Non-pigmented ciliary epithelial cell (primary cell): ENCODE measurements at places on chromosomes 5 and 9.
A peak's percentile ranks its signal among the peaks of the same experiment; 100 is the strongest.

DNA sequence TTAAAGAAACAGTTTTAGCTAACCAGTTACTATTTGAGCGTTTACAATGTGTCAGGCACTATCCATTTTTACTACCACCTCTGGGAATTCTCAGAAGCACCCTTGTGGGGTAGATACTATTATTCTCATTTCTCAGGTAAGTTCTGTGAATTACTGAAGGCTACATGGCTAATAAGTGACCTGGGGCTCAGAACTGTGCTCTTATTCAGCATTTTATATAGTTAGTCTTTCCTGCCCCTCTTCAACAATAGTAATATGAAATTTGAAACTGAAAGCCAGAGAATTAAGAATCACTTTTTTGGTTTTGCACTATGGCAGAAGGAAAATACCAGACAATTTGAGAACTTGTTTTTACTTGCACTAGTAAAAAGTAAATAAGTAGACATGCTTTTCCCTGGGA is 11.8 kb downstream of the ELL2 start:
- no peak for DNase-seq

- no peak for DNase-seq
Measured at GRCh38 chr5:77985247-77985646, 209.1 kb upstream of the TBCA start.

DNA sequence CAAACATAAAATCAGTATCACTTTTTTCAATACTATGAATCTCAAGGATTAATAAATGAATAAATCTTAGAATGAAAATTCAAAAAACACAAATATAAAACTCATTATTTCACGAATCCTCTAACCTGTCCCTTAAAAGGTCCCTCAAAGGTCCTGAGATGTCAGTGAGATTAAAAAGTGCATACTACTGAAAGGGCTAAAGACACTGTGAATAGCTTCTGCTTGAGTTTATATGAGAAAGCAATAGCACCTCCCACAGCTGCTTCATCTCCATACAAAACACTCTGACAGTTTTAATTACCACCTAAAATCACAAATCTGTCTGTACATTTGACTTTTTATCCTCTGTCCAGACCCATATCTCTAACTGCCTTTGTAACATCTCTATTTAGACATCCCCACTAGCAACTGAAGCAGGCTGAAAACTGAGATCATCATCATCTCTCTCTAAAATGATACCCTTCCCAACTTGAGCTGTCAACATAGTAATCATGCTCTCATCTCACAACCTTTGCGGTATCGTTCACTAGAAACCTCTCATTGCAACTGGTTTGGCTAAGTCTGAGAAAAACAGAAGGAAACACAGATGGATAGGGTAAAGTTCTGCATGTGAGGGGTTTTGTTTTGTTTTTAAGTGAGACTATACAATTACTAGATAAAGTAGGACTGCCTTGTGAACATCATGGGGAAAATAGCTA is 56.3 kb downstream of the TBCA start:
- DNase-seq = no peak

DNA sequence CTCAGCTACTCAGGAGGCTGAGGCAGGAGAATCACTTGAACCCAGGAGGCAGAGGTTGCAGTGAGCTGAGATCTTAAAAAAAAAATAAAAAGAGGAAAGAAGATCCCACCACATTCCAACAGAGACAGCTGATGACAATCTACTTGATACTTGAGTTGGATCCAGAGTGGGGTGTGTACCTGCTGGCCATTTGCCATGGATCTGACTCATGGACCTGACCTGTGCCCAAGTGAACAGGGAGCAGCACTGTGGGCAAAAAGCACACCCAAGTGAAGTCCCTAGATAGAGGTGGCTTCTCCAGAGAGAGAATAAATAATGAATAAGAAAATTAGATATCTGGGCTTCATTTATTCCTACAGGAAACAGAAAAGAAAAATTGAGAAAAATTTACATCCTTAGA is 81.2 kb upstream of the MIER3 start:
- DNase-seq = no peak

DNA sequence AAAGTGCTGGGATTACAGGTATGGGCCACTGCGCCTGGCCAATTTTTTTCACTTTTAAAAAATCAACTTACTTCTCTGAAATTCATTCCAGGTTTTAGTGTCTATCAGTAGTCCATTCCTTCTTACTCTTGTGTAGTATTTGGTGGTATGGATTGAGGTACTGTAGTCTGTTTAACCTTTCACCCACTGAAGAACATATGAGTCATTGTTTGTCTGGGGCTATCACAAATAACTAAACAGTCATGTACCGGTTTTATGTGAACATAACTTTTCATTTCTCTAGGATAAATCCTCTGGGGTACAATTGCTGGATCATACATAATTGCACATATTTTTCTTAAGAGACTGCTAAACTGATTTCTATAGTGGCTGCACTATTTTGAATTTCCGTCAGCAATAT is 1188.0 kb upstream of the CDH9 start:
- no peak for DNase-seq

GRCh38 chr5:78486218-78486617 is 125.8 kb downstream of the SCAMP1 start:
- DNase-seq = no peak

DNA sequence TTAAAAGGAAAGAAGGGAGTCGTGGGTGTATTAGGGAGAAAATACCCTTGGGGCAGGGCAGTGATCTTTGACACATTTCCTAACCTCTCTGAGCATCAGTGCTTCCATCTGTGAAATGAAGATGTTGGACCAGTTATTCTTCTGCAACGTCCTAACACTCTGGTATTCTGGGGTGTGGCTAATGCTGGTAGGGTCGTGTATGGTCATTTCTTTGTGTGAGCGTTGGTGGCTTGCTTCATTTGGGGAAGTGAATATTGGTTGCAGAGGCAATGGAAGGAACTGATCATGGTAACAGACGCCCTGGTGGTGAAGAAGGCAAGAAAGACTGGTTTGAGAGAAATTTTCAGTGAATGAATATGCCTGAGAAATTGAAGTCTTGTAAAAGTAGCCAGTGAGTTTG is 67.9 kb upstream of the TTC23L start:
- DNase-seq = no peak

- no peak for DNase-seq
Measured at GRCh38 chr9:126114409-126114760, 212.2 kb upstream of the MVB12B start.

- DNase-seq = no peak
Measured at GRCh38 chr5:50593681-50594080, 72.8 kb upstream of the PARP8 start.

DNA sequence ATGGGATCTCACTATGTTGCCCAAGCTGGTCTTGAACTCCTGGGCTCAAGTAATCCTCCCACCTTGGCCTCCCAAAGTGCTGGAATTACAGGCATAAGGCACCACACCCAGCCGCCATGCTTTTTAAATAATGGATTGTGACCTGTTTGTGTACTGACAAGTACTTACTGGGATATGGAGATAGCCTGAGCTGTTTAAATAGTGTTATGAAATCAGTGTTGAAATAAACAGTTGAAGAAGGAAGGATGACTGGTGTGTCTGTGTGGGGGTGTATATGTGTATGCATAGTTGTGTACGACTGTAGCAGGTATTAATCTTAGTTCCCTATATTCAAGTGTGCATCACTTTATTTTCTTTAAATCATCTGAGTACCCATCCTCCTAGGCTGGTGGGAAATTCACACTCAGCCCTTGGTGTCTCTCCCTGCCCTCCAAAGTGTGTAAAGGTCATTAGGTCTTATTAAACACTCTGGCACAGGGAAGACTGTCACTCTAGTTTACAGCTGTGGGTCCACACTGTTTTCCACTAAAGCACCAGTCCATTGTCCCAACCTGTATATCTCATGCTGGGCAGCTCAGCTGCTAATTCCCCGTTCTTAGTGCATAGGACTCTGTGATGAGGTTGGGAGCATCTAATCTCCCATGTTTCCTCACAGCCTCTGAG is 91.0 kb downstream of the SNX18 start:
- DNase-seq = no peak

GRCh38 chr9:107439991-107440456 is 49.5 kb downstream of the KLF4 start:
- no peak for DNase-seq

DNA sequence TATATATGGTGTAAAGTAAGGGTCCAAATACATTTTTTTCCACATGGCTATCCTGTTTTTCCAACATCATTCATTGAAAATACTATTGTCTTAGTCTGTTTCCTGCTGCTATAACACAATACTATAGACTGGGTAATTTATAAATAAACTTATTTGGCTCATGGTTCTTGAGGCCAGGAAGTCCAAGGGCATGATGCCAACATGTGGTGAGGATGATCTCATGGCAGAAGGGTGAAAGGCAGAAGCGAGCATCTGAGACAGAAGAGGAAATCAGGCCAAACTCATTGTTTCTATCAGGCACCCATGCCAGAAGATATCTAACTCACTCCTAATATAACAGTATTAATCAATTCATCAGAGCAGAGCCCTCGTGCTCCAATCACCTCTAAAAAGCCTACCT is 42.6 kb downstream of the ANKRD55 start:
- DNase-seq = no peak

DNA sequence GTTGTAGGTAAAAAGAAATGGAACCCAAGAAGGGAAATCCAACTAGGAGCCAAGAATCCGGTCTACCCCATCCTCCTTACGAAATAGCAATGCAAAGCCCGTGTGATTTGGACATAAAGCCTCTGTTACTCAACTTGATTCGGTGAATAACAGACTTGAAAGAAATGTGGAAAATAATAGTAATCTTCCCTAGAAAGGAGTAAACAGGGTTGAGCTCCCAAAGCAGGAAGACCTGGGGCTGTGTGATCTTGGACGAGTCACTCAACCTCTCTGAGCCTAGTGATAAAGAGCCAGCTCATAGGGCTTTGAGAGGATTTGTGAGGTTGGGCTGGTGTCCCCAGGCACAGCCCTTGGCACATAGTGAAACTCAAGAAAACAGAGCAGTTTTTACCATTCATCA is 42.7 kb upstream of the IL17B start:
- DNase-seq = no peak

DNA sequence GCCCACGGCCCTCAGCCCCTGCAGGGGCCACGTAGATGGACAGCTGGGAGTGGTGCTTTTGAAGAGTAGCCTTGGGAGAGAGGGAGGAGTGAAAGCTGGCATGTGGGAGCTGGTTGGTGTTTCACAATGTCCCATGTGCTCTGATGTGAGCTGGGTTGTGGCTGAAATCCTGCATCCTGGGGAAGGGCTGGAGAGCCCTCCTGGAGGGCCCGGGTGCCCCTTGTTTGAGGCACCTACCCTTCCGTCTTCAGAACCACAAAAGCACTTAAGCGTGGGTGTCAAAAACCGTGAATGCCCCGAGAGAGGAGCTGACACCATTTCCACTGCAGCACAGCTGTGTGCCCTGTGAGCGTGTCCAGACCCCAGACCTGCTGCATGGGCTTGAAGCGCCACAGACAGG is 199.1 kb upstream of the ZNF618 start:
- no peak for DNase-seq

- no peak for DNase-seq
Measured at GRCh38 chr5:1998348-1998669, 115.6 kb upstream of the IRX4 start.

- no peak for DNase-seq
Measured at GRCh38 chr5:179227229-179227579, 118.1 kb downstream of the ADAMTS2 start.

- no peak for DNase-seq
Measured at GRCh38 chr5:102278231-102278630, 17.9 kb downstream of the SLCO4C1 start.

- no peak for DNase-seq
Measured at GRCh38 chr5:105695941-105696340, 1974.8 kb downstream of the EFNA5 start.

DNA sequence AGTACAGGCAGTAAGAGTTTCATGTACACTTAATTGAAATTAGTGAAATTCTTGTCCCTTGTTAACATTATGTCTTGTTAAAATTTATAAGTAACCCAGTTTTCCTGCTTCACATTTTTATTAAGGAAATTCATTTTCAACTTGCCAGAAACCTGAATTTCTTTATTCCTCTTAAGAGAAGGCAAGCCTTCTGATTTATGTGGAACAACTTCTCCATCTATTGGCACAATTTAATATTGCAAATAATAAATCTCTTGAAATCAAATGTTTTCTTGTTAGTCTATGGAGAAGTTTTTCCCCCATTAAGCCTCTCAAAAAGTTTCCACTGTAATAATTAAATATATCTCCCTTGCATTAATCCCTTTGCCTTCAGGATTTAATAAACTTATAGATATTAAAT is 33.8 kb upstream of the ACO1 start:
- no peak for DNase-seq

- no peak for DNase-seq
Measured at GRCh38 chr9:126056312-126057021, 270.2 kb upstream of the MVB12B start.

GRCh38 chr5:307306-307705 is 14.2 kb upstream of the AHRR start:
- DNase-seq = no peak

- DNase-seq = no peak
Measured at GRCh38 chr5:114305402-114306207, 56.3 kb upstream of the KCNN2 start.

DNA sequence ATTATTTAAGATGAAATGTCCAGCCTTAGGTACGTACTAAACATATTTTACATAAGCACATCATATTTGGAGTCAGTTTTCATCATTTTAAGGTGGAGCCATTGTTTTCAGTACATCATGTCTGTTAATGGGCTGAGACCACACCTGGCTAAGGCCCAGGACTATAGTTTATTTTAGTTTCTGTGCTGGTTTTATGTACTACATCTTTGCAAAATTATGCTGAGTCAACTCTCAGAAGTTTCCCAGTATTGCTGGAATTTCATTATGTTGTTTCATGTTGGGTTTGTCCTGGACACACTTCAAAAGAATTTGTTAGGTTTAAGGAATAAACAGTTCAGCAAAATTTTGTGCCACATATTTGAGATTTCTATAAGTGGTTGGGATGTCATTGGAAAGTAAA is 171.2 kb downstream of the CCDC171 start:
- peak; percentile 17 for DNase-seq

DNA sequence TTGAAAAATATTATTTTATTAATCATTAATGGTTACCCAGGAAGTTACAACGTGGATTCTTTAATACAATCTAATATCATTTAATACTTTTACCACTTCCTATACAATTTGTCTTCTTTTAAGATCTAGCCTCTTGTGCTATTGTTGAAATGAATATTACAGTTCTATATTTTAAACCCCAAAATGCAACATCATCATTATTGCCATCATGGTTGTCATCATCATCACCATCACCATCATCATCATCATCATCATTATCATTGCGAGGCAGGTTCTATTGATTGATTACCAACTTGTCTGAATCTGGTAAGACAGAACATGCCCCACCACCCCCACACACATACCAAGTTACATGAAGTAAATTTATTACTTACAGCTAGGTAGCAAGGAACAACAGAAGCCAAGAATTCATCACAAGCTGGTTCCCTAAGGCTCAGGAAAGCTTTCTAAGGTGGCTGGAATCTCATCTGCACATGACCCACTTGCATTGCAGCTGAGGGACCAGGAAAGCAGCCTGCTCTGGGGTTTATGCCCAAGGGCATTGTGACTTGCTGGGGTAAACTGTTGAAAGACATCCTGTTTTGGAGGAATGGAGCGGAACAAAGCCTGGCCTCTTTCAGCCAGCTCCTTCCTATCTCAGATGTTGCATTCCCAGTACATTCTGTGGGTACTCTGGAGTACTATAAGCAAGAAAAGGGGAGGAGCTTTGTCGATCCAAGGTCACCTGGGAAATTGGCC is 418.1 kb downstream of the PRR16 start:
- no peak for DNase-seq
